ENCODE measurements at places on chromosomes 7 and 10.

- no peak for DNase-seq
Measured at GRCh38 chr10:81548160-81548559, 326.8 kb upstream of the NRG3 start.

- no peak for DNase-seq
Measured at GRCh38 chr10:14271621-14272020, 59.1 kb downstream of the FRMD4A start.

GRCh38 chr10:93452143-93452542 lies 30.0 kb downstream of the MYOF start:
- no peak for DNase-seq

DNA sequence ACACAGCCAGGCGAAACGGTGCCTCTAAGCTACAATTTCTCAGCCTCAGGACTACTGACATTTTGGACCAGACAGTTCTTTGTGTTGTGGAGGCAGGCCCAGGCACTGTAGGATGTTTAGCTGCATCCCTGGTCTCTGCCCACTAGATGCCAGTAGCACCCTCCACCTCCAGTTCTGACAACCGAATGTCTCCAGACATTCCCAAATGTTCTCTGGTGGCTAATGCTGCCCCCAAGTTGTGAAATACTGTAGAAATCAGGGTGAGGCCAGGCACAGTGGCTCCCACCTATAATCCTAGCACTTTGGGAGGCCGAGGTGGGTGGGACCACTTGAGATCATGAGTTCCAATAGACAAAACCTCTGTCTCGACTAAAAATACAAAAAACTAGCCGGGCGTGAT lies 18.2 kb downstream of the HNRNPF start:
- peak; percentile 40 for DNase-seq

- DNase-seq = no peak
Measured at GRCh38 chr10:86693275-86693674, 25.0 kb downstream of the LDB3 start.

DNA sequence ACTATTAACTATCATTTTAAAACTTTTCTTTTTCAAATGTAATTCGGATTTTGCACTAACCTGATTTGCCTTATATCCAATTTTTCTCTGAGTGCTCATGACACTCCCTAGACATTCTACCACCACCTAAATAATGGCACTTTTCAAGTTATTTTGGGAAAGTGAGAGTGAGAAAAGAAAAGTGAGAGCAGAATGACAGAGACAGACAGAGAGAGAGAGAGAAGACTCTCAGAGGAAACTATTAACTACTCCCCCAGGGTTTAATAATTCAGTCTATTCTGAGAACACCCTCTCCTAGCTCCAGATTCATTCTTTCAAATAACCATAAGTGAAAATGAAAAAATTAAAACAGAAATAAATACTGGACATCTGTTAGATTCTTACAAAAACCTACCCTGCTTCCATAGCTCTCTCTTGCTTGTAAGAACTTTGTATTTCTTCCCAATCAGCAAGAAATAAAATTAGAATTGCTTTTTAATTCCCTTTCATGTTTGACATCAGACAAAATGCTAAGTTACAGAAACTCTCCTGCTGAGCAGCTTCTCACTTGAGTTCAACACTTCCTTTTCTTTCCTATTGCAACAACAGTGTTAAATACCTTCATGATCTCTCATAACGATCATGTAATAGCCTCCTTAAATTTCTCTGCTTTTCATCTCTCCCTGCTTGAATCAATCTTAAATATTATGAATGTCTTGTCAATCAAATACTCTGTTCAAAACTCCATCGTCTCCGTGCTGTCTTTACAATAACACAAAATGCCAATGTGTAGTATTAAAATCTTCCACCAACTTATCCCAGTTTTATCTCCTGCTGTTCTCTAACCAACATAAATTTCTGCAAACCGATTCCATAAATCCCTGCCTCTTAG lies 191.7 kb downstream of the SEMA3E start:
- DNase-seq = no peak

- DNase-seq = peak; percentile 89
Measured at GRCh38 chr7:139829025-139829774, at the start of gene TBXAS1. Gene TBXAS1 (plus strand): TSS chr7:139829264. CDS start chr7:139829391, 127 bp downstream.

DNA sequence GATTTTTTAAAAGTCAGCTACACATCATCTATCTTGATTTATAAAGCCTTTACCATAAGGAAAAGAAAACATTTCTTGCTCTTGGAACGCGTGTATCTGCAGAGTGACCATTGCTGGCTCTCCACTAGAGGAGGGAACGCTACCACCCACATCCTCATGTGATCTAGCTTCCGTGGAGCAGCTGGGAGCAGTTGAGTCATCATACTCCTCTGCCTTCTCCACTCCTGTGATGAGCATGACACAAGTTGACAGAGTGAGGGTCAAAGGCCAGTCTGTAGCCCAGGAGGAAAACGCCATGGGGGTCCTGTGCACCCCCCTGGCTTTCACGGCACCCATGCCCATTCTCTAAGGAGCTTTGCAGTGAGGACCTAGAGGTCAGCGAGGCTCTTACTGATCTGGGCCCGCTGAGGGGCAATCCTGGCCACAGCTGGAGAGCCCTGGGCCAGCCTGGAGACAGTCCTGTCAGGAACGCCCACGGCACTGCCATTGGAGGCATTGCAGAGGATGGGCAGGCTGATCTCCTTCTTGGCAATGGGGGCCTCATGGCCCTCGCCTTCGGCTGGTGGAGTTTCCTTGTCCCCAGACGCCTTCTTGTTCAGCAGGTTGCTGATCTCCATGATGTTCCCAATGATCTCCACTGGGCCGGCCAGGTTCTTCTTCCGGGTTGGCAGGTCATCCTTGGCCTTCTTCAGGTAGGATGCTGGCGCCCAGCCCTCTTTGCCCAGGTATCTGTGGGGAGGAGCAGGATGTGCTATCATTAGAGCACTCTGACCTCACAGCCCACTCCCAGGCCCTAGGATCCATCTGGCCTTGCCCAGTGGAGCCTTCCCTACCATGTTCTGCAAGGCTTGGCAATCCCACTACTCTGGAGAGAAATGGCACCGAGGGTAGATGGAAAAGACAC lies 119.2 kb downstream of the NEURL1 start:
- DNase-seq = peak; percentile 93

DNA sequence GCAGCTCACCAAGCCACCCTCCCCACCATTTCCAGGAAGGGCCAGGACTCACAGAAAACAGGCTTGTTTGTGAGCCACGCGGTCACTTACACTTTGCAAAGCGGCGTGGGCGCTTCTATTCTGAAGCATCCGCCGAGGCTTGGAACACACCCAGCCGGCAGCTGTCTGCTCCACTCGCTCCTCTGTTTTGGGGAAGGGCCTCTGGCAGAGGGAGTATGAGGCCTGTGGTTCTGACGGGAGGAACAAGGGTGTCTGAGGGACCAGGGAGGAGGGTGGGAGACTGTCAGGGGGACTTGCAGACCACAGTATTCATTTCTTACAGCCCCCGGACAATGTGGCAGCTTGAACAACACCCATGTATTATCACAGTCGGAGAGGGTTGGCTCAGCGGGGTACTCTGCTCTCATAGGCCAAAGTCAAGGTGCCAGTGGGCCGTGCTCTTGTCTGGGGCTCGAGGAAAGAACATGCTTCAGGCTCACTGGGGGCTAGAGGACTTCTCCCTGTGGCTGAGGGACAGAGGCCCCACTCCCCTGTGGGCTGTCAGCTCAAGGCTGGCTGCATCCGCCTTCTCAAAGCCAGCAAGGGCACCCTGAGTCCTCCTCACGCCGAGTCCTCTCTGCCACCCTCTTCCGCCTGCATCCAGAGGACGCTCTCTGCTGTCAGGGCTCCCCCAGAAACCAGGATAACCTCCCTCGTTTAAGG lies 60.4 kb upstream of the FAM20C start:
- DNase-seq = peak; percentile 76

DNA sequence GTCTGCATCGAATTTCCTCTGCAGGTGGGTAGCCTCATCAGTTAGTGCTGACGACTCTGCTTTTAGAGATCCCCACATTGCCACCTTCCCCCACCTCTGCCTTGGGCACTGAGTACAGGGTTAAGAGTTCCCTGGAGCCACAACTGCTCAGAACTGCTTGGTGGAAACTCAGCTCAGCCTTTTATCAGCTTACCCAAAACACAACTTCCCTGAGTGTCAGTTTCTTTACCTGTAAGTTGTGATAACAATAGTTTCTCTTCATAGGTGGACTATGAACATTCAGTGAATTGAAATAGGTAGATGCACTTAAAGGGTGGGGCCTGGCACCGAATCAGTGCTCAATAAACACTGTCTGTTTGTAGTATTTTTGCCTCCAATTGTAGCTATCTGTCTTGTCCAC lies 11.3 kb downstream of the ASB13 start:
- no peak for DNase-seq

DNA sequence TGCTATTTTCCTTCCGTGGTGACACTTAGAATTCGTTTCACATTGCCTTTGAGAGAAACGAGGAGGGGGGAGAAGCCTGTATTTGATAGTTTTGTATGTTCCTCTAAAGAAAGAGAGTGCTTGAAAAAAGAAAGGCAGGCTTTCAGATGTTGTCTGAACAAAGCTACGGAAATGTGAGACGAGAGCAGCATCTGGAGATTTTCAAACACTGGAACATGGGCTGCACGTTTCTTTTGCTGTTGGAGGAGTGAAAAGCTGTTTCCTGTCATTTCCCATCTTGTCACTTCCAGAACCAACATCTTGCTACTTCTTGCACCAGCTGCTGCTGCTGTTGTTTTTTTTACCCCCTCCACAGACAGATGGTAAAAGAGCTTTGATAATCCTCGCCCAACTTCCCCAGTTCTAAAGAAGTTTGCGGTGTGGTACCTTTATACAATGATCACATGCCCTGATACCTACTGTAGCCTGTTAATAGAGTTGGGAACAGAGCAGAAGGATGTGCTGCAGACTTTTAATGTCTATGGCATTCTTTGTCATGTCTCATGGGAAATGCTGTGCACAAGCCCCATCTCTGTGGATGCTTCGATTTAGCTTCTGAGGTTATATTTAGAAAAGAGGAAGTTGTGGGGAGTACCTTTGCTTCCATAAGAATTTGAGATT lies 408.1 kb downstream of the AUTS2 start:
- no peak for DNase-seq

DNA sequence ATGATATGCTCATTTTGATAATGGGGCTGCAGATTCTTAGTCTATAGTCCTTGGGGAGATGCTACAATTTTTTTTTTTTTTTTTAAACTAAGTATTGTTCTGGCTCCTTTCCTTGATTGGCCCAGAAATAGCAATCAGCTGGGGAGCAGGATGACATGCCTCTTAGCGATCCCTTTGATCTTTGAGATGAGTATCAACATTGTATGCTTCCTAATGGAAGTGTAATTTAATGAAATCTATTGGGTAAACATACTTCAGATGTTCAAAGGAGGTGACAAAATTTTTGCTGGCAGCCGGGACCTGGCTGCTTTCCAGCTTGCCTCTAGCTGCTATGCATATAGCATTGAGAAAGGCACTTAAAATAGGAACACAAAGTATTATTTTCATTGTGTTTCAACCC lies 43.5 kb downstream of the VTI1A start:
- DNase-seq = no peak

DNA sequence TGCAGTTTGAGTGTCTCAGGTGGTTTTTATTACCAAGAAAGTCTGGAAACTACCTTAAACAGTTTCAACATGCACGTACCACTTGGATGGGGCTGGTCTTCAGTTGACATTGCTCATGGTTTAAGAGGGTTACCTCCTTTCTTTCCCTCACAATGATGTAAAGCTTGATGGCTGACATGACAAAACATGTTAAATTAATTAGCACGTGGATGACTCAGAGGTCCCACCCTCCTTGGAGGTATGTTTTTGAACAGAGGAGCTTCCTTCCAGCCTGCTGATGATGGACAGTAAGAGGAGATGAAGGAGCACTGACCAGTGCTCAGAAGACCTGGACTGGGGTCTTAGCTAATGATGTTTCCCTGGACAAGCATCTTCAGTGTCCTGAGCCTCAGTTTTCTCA lies 322.3 kb upstream of the PODXL start:
- DNase-seq = no peak

GRCh38 chr10:102644646-102645387 lies 538 bp downstream of the TRIM8 start:
- peak; percentile 51 for DNase-seq

DNA sequence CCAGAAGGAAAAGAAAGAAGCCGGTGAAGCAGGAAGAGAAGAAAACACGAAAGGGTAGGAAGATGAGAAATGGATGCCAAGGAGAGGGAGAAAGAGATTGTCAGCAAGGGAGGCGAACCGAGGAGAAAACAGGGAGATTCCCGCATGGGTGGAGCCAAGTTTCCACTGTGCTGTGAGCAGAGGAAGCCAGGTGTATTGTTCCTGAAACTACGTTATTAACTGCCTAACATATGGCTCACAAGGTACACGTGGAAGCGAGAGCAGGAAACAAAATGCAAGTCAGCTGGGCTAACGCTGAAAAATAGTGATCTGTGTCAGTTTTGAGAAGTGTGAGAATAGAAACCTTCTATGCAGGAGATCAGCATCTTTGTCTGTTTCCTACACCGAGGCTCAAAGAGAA lies 20.4 kb upstream of the HIPK2 start:
- no peak for DNase-seq

- no peak for DNase-seq
Measured at GRCh38 chr10:91352760-91353159, 57.4 kb upstream of the HECTD2 start.

- DNase-seq = peak; percentile 56
Measured at GRCh38 chr7:134327896-134328295, 11.2 kb upstream of the SLC35B4 start.

DNA sequence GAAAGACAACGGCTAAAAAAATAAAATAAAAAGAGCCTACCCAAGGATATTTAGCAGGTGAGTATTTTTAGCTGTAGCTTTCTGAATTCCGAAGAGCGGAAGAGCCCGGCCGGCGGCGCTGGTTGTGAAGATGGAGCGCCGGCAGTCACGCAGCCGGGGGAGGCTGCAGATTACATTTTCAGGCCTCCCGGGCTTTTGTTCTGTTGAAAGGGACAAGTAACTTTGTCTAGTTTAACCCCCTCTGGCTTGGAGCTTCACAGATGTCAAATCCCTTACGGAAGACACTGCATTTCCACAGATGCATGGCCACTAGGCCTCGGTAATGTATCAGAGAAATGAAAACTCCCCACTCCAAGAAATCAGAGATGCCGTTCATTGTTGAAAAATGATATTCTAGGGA lies 497.6 kb upstream of the MKI67 start:
- no peak for DNase-seq

- DNase-seq = no peak
Measured at GRCh38 chr10:224571-224970, 89.3 kb downstream of the ZMYND11 start.

DNA sequence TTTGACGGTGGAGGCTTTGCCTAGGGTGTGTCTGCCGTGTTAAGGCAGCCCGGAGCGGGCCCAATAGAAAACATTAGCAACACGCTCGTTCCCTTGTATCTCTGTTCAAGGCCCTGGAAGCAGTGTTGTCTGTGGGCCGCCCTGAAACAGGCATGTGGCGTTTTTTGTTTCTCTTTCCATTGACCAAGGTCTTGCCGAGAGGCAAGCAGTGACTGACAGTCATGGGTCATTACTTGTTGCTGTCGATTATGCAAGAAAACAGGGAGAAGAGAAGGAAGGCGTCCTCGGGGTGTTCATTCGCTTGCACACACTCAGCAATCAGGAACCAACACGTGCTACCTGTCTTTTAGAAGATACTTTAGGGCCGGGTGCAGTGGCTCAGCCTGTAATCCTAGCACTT lies 92.5 kb downstream of the EZH2 start:
- peak; percentile 61 for DNase-seq

Data from inflammatory macrophage treated with lipopolysaccharide for 4 hours (primary cell).